ENCODE measurements at places on chromosomes 2 and 18.
A peak's percentile ranks its signal among the peaks of the same experiment; 100 is the strongest.

DNA sequence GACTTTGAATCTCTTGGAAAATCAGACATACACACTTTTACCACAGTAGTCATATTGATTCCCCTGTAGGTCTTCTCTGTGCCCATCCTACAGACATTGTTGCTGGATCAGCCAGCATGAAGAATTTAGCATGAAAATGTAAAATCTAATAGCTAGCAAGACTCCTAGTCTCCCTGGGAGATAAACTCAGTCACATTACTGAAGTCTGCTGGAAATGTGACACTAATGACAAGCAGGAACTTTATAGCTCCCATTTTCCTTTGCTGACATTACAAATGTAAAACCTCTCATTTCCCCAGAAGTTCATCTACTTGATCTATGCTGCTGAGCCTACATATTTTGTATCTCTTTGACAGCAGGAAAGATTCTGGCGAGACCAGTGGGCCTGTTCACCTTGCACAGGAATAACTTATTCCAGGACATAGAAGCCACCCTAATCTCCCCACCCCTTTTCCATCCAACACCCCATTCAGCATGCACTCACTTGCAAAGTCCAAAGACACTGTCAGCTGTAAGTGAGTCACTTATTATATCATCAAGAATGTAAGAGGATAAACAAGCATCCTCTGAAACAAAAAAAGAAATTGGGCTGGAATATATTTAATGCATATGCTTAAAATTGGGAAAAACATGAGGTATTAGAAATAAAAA is 648.3 kb upstream of the PKDCC start:
- DNase-seq = no peak

- peak; percentile 86 for DNase-seq
Observed at GRCh38 chr2:3223080-3223923, 154.3 kb downstream of the EIPR1 start.

- no peak for DNase-seq
Observed at GRCh38 chr2:122523143-122523542, 767.7 kb downstream of the TSN start.

DNA sequence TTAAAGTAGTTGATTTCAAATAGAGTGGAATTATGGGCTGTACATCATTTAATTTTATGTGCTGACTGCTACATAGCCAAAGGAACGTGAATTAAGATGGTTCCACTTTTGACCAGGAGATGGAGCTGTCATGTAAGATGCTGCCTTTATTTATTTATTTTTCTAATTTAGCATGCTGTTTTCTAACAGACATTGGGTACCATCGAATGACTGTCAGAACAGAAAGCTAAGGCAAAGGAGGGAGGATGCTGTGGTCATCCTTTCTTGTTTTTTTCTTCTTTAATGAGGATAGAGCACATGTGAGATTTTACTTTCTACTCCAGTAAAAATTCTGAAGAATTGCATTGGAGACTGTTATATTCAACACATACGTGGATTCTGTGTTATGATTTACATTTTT is at the start of gene SCN2A:
TSS of gene SCN2A (plus strand) at position 185 of the 400 bp plus-strand sequence. CDS start 56,410 bp downstream, outside the sequence.
- DNase-seq = peak; percentile 2

- no peak for DNase-seq
Observed at GRCh38 chr2:30034052-30034775, 112.6 kb upstream of the YPEL5 start.

GRCh38 chr2:226738821-226739544 is 60.6 kb downstream of the IRS1 start:
- DNase-seq = no peak

- DNase-seq = no peak
Observed at GRCh38 chr2:159053161-159054031, 85.0 kb downstream of the TANC1 start.

- no peak for DNase-seq
Observed at GRCh38 chr2:101089419-101089818, 61.8 kb downstream of the TBC1D8 start.

GRCh38 chr2:82728090-82728489 is 1731.0 kb downstream of the SUCLG1 start:
- DNase-seq = no peak

DNA sequence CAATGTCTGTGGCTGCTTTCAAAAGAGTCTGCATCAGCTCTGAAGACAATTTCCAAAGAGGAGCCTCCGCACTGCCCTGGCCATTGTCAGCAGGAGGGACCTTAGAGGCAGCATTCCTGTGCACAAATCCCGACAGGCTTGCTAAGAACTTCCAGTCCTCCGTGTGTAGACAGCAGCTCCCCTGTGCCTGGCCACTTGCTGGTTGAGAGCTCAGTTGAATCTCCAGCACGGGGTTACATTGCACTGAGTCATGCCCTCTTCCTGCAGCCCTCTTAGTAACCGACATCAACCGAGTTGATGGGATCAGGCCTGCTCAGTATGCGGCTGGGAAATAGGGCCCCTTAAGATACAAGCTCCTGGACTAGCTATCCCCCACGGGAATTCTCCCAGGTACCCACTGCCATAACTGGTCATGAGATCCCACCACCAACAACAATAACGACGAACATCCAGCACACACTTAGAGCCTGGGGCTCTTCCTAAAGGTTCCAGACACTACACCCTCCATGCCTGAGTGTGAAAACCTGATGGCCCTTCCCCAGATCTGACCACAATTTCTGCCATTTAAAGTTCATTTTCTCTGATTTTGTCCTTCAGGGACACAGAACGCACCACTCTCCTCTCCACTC is 12.0 kb downstream of the ATP6V1B1 start:
- DNase-seq = no peak

DNA sequence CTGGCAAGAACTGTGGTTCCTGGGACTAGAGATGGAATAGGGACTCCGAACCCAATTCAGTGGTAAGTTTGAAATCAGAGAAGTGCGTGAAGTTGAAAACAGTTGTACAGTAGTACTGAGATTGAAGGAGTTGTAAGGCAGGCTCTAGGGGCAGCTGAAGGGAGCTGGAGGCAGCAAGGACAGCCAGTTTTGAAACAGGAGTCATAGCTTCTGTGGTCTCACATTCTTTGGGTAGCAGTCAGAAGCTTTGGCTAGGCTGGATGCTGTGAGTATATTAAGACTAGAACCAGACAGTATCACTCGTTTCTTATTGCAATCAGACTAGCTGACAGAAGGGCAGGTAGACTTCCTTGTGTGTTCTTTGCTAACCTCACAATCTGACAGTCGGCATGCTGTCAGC is 64.5 kb upstream of the ADAM23 start:
- no peak for DNase-seq

DNA sequence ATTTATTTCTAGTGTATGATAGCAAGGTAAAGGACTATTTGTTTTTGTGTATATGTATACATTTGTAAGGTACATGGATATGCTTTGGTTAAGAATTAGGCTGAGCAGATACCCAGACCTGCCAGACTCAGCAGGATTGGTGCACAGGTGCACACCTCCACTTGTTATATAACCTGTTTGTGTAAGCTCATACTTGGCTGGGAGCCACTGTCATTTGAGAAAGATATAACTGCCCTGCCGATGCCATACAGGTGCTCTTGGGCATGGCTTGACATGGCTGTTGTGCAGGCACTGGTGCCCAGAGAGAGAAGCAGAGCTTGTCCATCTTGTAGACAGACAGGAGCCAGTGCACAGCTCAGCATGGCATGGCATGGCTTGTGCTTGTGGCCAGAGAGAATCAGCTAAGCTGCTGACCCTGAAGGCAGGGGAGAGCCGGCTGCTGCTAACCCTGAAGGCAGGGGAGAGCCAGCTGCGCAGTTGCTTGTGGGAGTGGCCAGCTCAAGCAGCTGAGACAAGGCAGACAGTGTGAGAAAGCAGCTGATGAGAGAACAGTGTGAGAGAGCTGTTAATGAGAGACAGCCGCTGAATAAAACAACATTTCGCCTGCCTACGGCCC is 136.5 kb downstream of the RNF144A start:
- DNase-seq = no peak

GRCh38 chr2:177343773-177344172 is 48.8 kb upstream of the AGPS start:
- no peak for DNase-seq

DNA sequence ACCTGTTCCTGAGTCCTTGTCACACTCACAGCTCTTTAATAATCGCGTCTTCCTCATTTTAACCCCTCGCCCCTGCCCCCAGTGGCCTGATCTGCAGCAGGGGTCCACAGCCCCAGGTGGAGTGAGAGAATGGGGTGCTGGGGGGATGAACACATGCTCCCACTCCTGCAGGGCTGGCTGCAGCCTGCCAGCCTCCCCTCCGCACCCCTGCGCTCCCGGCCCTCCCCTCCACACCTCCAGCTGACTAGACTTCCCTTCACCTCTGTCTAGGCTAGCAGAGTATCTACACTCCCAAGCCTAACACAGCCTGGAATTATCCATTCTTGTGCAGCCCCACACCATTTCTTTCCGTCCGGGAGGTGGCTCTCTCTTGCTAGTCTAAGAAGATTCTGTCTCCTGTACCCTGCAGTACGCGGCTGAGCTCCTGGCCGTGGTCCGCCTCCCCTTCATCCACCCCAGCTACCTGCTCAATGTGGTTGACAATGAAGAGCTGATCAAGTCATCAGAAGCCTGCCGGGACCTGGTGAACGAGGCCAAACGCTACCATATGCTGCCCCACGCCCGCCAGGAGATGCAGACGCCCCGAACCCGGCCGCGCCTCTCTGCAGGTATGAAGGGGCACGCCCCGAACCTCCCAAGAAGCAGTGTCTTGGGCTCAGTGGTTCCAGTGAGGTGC is 231.6 kb downstream of the ATAD2B start:
- no peak for DNase-seq

- DNase-seq = no peak
Observed at GRCh38 chr2:61988462-61989366, 83.2 kb downstream of the COMMD1 start.

- no peak for DNase-seq
Observed at GRCh38 chr2:108061439-108062042, 75.2 kb downstream of the SLC5A7 start.

- DNase-seq = no peak
Observed at GRCh38 chr18:10670856-10671255, 145.0 kb downstream of the NAPG start.

DNA sequence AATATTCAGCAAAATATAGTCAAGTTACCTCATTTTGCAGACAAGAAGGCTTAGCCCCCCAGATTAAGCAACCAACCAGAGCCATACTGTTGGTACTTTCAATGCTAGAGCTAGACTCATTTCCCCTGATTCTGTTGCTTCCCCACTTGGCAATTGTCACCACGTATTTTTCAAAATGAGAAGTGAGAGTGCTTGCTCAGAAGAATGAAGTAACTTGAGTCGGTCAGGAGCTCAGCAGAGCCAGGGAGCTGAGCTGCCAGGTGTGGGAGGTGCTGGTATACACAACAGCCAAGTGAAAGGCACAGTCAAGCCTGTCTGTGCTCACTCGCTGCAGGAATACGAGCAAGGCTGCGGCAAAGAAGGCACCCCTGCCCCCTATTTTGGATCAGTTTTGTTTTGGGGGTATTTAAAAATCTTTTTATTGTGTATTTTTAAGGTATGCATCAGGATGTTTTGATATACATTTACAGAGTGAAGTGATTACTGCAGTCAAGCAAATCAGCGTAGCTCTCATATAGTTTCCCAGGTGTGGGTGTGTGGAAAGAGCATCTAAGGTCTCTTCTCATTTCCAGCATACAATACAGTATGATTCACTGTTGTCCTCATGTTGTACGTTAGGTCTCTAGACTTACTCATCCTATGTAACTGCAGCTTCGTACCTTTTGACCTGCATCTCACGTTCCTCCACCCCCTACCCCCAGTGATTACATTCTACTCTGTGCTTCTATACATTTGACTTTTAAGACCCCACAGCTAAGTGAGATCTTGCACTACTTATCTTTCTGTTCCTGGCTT is 62.4 kb downstream of the MRPS9 start:
- no peak for DNase-seq

GRCh38 chr2:227804975-227805374 is 8.7 kb upstream of the CCL20 start:
- no peak for DNase-seq

DNA sequence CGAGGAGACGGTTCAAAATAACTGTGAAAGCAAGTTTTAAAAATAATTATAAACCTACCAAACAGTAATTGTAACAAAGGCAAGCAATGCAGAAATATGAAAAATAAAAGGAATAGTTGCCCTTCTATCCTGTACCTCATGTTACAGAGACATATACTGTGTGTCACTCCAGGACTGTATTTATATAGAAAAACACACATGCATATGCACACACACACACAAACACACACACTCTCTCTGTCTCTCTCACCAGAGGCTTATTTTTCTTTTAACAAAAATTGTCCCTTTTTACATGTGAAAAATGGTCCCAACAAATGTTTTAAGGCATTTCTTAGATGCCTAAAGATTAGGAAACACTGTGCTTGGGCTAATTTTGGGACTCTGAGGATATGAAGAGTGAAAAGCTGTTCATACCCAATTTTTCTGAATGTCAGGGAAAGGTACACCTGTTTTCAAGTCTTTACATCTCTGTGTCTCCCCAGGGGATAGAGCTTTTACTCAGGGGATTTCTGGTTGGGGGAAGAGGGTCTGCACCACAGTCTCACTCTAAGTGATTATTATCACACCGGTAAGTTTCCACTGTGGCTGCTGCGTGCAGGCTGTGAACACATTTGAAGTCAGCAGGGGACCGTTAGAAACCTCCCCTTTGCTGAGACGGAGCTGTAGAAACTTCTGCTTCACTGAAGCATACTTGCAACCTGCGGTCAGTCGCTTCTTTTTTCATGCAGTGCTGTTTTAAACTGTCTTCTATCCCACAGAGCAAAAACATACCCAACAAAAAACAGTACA is 51.4 kb upstream of the SPAG16 start:
- peak; percentile 43 for DNase-seq

- DNase-seq = peak; percentile 42
Observed at GRCh38 chr2:102005989-102006885, 14.5 kb downstream of the IL1R2 start.

- DNase-seq = no peak
Observed at GRCh38 chr2:173666171-173666888, 298.8 kb downstream of the SP3 start.

DNA sequence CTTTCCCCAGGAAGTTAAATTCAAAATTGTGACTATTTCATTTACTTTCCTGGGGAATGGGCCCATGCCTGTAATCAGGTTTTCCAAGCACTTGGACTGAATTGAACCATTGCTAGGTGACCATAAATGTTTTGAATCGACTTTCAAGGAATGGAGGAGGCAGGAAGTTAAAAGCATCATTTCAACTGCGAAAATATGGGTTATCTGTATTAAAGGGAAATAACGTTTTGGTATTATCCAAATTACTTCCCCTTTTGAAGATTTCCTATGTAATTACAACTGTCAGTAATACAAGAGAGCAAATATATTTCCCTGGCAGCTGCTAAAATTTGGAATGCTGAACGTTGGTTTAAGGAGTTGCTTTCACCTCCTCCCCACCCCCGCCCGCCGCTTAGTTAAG is 19.0 kb downstream of the PNO1 start:
- DNase-seq = no peak

DNA sequence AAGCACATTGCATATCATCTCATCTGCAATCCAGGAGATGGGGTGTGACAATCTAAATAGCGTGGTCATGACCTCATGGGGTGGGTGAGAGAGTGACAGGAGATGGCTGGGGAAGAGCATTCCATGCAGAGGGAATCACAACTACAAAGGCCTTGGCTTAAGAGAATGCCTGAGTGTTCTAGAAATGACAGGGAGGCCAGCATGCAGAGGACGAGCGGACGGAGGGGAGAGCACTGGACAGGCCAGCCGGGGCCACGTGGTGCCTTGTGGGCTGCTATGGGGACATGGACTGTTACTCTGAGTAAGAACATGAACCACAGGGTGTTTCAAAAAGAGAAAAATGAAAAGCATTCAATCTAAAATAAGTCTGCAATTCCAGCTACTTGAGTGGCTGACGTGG is 117.9 kb upstream of the ODC1 start:
- DNase-seq = no peak

- DNase-seq = no peak
Observed at GRCh38 chr2:181675254-181675653, 5.1 kb downstream of the NEUROD1 start.

- DNase-seq = no peak
Observed at GRCh38 chr2:140256080-140256479, 1475.9 kb upstream of the NXPH2 start.
